T follicular helper cell (primary cell): ENCODE measurements at places on chromosomes 5 and 9.
A peak's percentile ranks its signal among the peaks of the same experiment; 100 is the strongest.

- DNase-seq = no peak
These were observed 13.4 kb downstream of the MAN2A1 start for GRCh38 chr5:109703166-109703565.

DNA sequence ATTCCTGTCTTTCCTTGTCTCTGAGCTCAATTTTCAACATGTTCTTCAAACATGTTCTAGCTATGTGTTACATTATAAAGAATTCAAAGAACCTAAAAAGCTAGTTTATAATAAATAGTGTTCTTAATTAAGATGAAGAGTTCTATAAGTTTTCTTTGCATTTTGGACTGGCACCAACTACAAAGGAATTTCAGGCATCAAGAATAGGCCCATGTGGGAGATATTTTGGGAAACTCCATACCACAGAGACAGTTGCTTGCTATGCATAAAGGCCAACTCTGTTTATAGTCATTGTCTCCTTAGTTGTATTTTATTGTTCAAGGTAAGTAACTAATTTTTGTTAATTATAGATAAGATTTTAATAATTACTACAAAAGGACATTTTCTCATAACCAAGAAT, 4.5 kb downstream of the SLF1 start:
- no peak for DNase-seq

DNA sequence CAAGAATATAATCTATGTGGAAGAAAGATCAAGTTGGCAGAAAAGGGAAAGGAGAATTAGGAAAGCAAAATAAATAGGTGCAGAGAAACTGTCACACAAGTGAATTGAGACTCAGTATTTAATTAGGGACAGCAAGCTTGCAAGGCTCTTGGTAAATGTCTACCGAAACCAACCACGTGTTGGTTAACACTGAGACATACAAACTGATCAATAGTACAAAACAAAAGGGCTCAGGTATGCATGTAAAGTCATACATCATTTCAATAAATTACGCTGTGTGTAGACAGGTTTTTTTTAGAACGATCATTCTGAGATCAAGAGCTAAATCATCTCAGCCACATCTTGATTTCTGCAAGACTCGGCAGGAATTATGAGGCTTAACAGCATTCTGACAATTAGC, 225.4 kb downstream of the EBF1 start:
- no peak for DNase-seq

DNA sequence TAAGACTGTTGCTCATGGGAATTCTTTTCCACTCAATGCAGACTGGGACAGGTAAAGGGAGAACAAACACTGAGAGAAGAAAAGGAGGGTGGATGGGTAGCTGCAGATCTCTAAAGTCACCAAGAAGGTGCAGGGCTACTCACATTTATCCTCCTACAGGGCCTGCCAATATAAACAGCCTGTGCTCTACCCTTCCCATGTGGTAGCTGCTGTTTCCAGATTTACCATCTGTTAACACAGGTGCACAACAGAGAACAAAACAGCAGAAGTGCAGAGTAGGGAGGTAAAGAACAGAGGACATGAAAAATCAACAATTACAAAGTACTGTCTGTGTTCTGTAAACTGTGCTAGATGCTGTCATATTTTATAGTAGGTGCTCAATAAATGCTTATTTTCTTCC, 26.0 kb downstream of the JAKMIP2 start:
- no peak for DNase-seq

DNA sequence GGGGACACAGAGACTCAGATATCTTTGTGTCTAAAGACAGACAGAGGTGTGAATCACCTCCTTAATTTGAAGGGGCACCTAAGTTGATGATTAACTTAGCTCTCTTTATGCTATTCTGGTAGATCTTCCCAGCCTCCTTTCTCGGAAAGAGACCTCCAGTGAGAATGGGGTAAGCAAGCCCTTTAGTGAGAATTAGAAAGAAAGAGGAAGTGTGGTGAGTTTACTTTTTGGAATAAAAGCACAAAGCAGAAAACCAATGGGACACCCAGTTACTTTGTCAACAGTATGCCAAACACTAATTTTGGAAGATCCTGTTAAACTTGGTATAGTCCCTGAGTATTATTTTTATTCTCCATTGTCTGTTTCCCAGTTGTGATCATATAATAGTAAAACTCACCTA, 302.8 kb upstream of the RASA1 start:
- no peak for DNase-seq

- no peak for DNase-seq
These were observed 112.2 kb downstream of the MTX3 start for GRCh38 chr5:79878721-79879336.

DNA sequence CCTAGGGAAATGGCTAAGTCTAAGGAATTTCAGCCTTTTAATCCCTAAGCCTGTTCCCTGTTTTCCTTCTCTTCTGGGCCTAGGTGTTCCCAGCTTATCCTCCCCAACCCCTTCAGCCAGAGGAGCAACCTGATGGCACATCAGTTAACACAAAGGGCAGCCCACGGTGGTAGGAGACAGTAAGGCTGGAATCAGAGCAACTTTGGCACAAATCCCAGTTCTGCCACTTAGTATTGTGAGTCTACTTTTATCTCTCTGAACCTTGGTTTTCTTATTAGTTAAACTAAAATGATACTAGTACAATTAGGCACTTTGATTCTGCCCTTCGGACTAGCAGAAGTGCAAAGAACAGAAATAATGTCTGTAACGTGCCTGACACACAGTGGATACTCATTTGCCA, 246.8 kb downstream of the SAXO1 start:
- DNase-seq = no peak

DNA sequence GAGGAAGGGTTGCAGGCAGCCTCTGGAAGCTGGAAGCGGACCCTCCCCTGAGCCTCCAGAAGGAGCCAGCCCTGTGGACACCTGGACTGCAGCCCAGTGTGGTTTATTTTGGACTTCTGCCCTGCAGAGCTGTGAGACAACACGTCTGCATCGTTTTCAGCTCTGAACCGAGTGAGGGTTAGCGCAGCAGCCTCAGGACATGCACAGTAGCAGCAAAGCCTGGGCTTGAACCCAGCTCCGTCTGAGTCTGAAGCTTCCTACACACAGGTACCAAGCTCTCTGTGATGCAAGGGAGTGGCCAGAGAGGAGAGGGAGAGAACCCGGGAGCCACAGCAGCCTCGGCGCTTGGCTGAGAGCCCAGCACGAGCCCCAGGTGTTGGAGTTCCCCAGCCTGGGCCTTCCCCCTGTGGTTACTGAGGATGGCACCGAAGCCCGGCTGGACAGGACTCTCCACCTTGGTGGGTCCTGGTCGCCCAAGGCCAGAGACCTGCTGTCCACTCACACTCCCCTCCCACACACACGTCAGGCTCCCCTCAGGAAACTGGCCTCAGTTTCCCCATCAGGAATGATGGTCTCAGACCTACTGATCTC, 128.2 kb downstream of the OLFM1 start:
- no peak for DNase-seq

GRCh38 chr9:123263227-123263626, 5.2 kb downstream of the STRBP start:
- no peak for DNase-seq

DNA sequence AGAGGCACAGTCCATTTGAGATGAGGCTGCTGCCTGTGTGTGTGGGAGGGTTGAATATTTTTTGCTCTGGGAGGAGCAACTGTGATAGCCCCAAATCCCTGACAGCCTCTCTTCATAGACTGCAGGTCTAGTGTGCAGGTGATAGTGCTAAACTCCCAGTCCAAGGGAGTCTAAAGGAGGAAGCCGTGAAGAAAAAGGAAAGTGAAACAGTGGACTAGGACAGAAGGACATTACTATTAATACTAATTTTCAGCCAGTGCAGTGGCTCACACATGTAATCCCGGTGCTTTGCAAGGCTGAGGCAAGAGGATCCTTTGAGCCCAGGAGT, 295.0 kb downstream of the PDE4D start:
- DNase-seq = no peak

DNA sequence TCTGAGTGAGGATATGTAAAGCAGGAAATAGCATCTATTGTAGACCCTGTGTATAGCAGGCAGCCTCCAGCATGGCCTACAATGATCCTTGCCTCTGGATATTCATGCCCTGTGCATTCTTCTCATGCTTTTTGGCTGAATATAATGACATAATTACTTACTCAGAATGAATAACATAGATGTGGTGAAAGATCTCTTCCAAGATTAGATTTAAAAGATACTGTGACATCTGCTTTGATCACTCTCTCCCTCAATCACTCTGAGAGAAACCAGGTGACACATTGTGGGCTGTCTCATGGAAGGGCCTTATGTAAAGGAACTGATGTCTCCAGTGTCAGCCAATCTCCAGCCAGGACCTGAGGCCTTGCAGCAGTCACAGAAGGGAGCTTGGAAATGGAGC, 376.7 kb downstream of the DNAH5 start:
- no peak for DNase-seq

DNA sequence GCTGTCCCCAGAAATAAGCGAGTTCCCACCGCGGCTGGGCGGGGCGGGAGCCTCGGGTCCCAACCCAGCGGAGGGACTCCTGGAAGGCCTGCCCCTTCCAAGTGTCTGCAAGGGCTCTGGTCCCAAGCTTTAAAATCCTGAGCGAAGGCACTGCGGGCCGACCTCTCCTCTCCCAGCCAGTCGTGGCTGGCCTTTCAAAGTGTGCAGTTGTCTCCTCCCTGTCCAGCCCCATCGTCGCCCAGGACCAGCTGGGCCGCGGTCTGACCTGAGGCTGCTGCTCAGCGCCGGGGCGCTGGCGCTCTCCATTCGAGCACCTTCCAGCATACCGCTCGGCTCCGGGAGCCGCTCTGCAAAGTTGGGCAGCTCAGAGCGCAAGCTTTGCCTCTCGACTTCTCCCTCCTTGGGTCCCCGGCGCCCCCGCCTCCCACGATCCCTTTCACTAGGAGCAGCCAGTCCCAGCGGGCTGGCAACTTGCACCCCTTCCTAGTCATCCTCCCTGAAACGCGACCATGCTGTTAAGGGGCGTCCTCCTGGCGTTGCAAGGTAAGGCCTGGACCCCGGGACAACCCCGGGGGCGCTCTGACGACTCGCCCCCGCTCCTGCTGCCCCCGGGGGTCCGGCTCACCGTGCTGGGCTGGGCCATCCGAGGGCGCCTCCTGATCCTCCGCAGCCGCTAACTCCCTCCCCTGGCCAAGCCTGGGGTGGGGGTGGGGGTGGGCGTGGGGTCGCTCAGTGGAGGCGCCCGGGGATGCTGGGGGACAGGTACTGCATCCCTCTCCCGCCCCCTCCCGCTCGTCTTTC, at the start of gene MAMDC2:
Gene MAMDC2, plus strand, starts transcription at position 160 of the 801 bp plus-strand sequence. Its CDS starts 350 bp downstream, at position 510.
- no peak for DNase-seq

- no peak for DNase-seq
These were observed 958.5 kb downstream of the DTWD2 start for GRCh38 chr5:118029807-118030206.

DNA sequence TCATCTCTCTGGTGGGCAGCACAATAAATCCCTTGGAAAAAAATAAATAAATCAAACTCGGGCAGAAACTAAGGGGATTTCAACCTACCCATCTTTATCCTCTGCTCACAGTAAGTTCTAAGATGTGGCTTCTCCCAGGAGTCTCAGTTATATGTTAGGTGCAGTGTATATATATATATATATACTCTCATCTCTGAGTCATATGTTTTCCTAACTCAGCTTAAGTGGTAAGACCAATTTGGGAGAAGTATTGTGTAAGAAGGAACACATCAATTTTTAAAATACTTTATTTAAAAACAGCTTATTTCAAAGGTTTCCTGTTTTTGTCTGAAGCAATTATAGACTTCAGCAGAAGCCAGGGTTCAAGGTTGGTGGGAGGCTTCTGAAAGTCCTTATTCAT, 20.3 kb upstream of the OSMR start:
- DNase-seq = no peak

DNA sequence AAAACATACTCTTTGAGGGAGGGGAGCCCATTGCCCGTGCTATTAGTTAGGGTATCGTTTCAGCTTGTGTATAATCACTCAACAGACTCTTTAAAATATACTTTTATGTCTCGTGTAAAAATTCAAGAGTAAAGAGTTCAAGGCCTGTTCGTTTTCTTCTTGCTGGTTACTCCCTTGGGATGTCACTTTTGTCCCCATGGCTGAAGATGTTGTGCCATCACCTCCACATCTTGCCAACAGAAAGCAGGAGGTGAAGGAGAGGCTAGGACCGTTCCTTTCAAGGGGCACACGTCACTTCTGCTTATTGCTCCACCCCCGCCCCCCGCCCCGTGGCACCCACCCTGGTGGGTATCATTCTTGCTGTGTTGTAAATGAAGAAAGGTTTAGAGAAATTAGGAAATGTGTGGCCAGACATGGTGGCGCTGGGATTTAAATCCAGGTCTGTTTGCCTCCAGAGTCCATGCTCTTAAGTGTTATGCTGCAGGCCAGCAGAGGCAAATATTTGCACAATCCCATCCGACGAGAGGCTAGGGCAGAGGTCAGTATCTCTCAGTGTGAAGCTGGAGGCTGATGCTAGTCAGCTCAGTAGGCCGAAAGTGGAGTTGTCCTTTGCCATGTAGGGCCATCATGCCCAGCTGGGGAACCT, 3.0 kb downstream of the MLANA start:
- DNase-seq = no peak

DNA sequence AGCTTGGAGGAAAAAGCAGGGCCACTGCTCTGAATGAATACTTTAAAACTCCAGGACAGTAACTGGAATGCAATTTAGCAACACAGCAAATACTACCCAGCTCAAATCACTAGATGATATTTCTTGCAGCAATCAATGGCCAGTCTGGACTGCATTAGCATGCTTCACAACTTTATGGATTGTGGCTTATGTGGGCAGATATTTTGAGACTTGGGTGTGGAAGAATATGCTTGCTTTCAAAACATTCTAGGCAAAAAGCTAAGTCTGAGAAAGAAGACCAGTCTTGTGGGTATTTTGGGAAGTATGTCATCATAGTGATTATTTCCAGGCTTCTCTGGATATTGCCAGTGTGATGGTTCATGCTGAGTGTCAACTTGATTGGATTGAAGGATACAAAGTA, 3.1 kb downstream of the RANBP3L start:
- no peak for DNase-seq

GRCh38 chr5:137360607-137361006, 138.5 kb downstream of the SPOCK1 start:
- DNase-seq = no peak

DNA sequence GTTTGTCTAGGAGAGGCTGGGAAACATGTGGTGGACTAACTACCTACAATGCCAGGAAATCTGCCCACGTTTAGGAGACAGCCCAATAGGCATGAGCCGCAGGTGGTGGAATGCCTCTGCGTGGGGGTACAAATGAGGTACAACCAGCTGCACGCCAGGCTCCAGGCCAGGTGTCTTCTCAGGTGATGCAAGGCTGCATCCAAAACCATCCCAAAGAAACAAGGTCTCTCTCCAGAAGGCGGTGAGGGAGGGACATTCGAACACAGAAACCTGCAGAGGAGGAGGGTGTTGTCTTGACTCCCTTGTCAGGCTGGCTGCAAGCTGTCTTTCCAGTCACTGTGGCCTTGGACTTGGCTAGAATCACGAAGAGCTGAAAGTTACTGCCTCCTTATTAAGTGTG, 11.6 kb downstream of the ANKH start:
- no peak for DNase-seq

- DNase-seq = peak; percentile 21
These were observed 2.0 kb downstream of the BRD3 start for GRCh38 chr9:134065612-134066419.

- DNase-seq = no peak
These were observed 650 bp downstream of the ELP1 start for GRCh38 chr9:108933231-108933717.

- no peak for DNase-seq
These were observed 6.6 kb upstream of the COMMD10 start for GRCh38 chr5:116078199-116078598.

GRCh38 chr9:128881884-128882676, at the start of the genes KYAT1 and LRRC8A:
Gene KYAT1, minus strand, starts transcription at chr9:128881950. Its CDS starts 36,545 bp downstream, at chr9:128845405.
Gene LRRC8A, plus strand, starts transcription at chr9:128882133. Its CDS starts 25,032 bp downstream, at chr9:128907165.
- peak; percentile 97 for DNase-seq

GRCh38 chr5:168874713-168875380, 295.7 kb upstream of the PANK3 start:
- DNase-seq = no peak

GRCh38 chr9:83013867-83014605, 48.9 kb downstream of the RASEF start:
- DNase-seq = no peak
